Ecto neural progenitor cell (in vitro differentiated cells): ENCODE measurements at places on chromosomes 2 and 18.

- DNase-seq: no peak
Measured at GRCh38 chr2:127423880-127424279, 5.7 kb downstream of the PROC start.

DNA sequence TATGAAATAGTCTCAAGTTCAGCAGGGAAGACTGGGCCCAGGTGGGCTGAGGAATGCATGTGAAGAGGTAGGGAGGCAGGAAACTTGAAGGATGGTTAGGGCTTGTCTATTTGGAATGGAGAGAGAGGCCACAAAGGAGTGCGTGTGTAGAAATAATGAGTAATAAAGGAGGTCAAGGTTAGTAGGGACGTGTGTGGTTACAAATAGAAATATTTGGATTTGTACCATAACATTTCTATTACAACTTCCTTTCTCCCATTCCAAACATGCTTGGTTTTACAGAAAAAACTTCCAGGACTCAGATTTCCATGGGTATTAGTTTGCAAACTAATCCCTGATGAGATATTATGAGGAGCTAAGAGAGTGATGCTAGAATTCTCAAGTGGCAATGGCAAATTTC is 280.6 kb downstream of the NCKAP5 start:
- DNase-seq: no peak

GRCh38 chr2:58649756-58650155 is 408.6 kb upstream of the FANCL start:
- no peak for DNase-seq

- DNase-seq: no peak
Measured at GRCh38 chr18:62379051-62379450, 53.9 kb downstream of the TNFRSF11A start.

DNA sequence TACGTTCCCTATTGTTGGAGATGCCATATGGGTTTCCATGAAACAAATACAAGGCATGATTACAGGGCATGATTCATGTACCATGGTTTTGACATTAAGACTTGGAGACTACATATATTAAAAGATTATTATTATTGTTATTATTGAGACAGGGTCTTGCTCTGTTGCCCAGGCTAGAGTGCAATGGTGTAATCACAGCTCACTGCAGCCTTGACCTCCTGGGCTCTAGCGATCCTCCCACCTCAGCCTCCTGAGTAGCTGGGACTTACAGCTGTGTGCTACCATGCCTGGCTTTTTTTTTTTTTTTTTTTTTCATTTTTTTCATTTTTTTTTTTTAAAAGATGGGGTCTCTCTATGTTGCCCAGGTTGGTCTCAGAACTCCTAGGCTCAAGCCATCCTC is 69.1 kb downstream of the MYOM1 start:
- DNase-seq: no peak

GRCh38 chr18:33184175-33184574 is 256.3 kb downstream of the CCDC178 start:
- DNase-seq: no peak

- no peak for DNase-seq
Measured at GRCh38 chr2:67888351-67889005, 174.3 kb downstream of the C1D start.

DNA sequence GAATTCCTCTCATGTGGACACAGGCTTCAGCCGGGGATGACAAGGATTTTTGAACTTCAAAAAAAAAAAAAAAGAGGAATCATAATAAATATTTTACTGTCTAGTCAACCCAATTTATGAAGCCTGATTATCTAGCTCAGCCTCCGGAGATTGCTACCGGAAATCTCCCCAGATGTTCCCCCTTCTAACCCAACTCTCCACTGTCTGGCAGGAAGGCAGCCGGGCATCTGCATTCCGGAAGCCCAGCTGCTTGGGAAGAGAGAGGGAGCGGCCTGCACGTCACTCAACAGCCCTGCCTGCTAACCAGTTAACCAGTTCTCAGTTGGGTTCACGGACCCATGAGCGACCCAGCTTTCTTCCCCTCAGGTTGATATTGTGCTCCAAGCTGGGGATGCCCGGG is 87.2 kb upstream of the POU3F3 start:
- DNase-seq: no peak

- DNase-seq: no peak
Measured at GRCh38 chr2:103734911-103735310, 973.1 kb downstream of the TMEM182 start.

DNA sequence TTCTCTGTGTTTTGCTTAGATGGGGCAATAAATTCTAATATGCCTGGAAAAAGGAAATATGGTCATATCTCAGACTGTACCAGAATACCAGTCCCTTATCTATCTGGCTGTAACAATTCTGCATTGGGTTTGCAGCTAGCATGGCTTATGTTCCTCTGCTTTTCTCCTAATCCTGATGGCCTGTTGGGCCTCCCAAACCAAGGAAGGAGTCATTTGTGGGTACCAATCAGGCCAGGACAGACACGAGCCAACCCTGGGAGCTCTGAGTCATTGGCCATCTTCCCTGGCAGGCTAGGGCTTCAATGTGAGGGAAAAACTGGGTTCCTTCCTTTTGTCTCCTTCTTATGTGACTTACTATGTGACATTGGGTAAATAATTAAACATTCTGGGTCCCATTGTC is 12.0 kb downstream of the SMARCAL1 start:
- DNase-seq: no peak

DNA sequence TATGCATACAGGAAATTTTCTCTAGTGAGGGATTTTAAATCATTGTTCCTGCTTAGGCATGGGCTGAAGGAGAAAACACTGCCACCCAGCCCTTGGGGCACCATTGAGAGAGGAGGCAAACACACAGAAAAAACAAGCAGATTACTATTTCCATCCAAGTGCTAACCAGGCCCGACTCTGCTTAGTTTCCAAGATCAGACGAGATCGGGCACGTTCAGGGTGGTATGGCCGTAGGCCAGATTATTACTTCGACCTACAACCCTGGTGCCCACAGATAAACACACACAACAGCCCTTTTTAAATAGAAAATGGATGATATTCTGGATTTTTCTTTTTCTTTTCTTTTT is 45.4 kb upstream of the RHOB start:
- DNase-seq: no peak
